ENCODE measurements at places on chromosomes 1 and 21.

DNA sequence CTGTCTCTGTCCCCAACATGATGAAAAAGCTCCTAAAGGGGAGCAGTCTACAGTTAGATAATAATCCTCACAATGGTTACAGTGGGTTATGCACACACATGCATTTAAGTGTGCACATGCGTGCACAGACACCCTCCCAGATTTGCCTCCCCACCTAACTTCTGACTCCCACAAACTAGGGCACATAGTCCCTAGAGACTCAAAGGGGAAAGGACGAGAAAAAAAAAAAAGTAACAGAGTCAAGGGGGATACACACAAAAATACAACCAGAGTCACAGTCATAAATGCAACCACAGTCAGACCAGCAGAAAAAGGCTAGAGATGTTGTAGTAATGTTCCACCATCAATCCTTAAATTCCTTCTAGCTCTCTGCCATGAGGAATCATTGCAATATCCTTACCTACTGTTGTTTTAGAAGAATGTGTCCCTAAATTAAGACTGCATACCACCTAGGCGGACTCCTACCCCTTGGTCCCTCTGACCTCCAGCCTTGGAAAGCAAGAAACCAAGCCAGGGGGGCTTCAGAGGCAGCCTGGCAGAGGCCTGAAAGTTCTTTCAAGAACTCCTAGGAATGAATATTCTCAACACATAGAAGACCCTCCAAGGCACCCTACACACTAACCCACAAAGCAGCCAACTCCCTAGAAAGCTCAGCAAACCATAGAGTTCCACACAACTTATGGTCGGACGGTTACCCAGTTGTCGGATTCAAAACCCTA is 1.3 kb downstream of the CRTC2 start:
- DNase-seq = no peak

DNA sequence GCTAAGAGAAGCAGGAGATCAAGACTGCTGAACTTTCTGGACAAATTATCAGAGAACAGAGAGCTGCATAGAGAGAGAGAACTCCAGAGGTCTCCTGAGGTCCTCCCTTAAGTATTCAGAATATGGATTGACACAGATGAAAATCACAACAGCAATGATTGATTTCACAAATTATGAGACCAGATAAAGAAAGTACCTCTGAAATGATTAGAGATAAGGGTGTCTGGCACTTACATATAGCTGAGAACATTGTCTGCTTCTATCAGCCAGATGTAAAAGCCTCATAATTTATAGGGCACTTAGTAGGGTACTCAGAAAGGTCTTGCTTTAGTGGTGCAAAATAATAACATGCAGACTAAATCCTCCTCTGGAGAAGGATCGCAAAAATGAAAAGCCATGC is 1301.8 kb downstream of the BRINP3 start:
- DNase-seq = no peak

DNA sequence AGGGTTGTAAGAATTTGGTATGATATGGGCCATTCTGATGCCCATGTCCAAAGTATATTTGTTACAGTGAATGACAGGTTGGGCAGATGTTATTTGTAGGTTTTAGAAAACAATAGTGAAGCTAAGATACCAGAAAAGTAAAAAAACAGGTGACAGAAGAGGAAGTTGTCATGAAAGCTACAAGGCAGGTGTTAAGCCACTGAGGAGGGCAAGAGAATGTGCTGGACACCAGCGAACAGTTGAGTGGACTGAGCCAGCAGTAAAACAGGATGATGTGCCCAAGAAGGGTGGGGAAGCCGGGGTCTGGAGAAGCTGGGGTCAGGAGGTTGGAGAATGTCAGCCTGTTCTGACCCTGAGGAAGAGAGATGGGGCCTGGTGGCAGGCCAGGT is 83.3 kb downstream of the DTL start:
- no peak for DNase-seq

DNA sequence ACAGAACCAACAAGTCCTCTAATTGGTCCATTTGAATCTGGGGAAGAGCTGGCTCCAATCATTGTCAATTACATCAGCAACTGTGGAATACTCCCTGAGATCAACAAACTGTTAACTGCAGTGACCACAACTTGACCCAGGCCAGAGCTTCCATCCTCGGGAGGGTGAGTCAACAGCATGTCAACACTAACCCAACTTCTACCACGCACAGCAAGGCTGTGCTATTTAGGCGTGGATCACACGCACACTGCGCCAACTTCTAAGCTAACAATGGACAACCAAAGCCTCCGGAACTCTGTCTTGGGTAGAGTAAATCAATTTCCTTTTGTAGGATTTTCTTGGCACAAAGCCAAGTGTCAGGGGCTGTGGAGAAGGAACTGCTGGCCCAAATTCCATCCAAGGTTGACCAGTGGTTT is 30.4 kb downstream of the APP start:
- no peak for DNase-seq

DNA sequence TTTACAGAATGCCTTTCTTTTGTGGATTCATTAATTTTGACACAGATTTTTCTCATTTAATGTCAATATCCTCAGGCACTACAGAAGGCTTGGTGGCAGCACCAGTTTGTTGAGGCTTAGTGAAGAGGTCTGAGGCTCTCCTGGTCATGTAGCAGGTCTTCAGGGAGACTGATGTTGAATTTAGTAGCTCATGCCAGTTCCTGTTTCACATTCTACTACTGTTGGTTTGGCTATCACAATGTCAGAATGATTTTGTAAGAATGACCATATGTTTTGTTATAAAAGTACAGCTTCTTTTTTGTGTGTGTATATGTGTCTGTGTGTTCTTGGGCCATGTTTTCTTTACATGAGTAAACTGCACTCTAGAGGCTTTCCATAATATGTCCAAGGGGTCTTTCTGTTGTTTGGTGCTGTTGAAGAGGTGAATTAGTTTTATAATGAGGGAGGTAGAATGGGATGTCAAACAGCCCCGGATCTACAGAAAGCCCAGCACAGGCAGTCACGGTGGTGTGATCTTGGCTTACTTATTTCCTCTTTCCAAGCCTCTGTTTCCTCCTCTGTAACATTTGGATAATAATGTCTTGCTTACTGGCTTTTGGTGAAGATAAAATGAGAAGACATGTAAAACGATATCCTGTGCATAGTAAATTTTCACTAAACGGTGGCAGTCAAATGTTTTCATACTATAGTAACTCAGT is 32.0 kb downstream of the C1orf21 start:
- DNase-seq = no peak

DNA sequence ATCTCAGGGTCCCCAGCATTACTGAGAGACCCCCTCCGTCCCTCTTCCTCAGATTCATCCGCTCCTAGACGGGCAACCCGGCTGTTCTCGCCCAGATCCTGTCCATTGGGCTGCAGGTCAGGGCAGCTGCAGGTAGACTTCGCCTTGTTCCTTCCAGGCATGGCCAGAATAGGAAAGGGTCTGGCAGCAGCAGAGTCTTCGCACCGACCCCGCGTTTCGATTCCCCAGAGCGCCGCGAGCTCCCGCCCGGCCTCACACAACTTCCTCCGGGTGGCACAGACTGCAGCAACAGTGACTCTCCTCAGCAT is 265 bp downstream of the NRDC start:
- no peak for DNase-seq

- no peak for DNase-seq
Measured at GRCh38 chr21:14353231-14353630, 29.7 kb downstream of the HSPA13 start.

DNA sequence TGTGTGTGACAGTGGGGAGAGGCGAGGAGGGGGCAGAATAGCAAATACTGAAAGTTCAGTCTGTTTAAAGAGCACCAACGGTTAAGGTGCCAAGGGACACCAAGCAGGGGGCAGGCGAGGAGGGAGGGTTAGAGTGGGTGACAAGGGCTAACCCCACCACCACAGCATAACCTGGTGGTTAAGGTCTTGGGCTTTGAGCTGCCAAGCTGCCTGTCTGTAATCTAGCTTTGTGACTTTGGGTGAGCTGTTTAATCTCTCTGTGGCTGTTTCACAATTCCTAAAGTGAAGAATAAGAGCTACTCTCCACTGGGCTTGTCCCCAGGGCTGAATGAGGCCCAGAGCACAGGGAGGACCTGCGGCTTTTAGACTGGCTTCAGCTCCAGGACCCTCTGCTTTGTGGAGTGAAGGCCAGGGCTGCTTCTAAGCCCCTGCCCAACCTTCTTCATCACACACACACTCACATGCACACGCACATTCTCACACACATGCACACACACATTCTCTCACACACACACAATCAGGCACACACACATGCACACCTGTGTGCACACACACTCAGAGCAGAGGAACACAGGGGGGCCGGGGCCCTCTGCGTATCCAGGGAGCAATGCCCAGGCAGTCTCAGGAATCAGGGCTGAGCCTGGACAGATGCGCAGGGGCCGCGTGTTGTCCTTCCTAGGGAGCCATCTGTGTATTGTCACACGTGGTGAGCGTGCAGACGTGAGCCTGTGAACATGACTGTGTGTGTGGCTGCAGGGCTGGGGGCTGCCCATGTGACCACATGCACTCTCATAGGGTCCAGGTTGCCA is 101.6 kb upstream of the TARDBP start:
- no peak for DNase-seq

DNA sequence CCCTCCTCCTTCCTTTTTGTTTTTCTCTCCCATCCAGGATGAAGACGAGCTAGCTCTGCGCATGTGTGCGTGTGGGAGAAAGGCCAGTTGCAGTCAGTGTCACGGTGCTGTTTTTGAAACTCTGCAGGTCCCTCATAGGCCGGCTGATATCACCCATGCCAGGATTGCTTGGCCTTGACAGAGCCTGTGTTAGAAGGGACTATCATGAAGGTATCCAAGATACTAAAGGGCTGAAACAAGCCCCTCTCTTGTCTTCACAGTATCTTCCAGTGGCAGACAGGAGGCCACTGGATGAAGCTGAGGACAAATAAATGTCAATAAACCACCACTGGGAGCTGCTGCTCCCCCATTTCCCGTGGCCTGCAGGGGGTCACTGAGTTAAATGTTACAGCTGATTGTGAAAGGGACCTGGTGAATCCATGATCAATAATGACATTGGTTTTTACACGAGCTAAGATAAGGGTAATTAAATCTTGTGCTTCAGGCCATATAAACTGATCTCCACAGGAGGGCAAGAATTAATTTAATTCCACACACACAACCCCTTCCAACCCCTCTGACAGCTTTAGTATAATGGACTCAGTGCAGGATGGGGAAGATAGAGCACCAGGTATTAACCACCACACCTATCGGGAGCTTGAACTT is 64.6 kb upstream of the TARBP1 start:
- no peak for DNase-seq

GRCh38 chr1:62209931-62210595 is 15.4 kb downstream of the L1TD1 start:
- DNase-seq = no peak

DNA sequence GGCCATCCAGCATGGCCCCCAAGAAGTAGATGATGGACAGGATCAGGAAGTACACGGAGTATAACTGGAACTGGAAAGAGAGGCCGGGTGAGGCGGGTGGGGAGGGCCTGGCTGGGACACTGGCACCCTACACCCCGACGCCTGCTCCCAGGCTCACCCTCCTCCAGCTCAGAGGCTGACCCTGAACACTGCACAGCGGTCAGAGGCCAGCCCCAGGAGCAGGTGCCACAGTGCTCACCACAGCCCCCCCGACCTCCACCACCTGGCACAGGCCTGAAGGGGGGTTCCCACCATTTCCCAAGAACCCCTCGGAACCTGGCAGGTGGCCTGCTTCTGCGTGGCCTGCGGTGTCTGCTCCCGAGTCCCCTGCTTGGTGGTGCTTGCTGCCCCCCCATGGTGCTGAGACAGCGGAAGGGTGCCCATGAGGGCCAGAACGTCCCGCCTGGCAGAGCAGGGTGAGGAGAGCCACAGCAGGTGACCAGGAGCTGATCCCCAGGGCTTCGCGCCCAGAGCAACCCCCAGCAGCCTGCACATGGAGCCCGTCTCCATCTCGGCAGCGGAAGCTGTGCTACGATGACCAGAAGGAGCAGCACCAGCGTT is 26.1 kb downstream of the SLC19A1 start:
- DNase-seq = no peak

GRCh38 chr1:39380036-39380435 is 111.4 kb upstream of the BMP8A start:
- DNase-seq = no peak

DNA sequence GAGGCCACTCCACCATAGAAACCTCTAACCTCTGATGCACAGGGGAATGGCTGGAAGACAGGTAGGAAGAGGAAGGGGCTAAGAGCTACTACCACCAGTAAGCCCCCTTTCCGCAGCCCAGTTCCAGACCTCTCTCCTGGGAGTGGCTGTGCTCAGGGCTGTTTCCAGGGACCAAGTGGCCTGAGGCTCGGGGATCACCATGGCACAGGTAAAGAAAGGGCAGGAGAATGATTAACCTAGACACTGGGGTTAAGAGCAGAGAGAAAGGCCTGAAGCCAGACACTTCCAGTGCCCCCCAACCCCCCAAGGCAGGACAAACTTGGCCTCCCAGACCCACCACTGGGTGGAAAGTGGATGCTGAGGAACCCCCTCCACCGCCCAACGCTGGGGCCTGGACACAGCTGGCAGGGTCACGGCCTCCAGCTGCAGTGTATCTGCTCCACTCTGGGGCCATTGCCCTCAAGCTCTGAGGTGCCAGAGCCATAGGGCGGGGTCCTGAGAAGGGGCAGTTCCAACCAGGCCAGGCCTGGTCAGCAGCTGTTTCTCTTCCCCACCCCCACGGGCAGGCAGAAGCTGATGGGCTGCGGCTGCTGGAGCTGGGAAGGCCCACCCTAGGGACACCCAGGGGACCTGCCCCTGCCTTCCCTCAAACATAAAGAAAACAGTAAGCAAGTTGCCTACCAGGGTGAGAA is 2.6 kb downstream of the TAGLN2 start:
- DNase-seq = no peak

GRCh38 chr1:44151332-44151731 is 9.9 kb upstream of the KLF18 start:
- no peak for DNase-seq

- DNase-seq = no peak
Measured at GRCh38 chr1:9345922-9346321, 53.2 kb downstream of the SPSB1 start.

- peak; percentile 32 for DNase-seq
Measured at GRCh38 chr21:17903029-17903806, 84.1 kb upstream of the C21orf91 start.

DNA sequence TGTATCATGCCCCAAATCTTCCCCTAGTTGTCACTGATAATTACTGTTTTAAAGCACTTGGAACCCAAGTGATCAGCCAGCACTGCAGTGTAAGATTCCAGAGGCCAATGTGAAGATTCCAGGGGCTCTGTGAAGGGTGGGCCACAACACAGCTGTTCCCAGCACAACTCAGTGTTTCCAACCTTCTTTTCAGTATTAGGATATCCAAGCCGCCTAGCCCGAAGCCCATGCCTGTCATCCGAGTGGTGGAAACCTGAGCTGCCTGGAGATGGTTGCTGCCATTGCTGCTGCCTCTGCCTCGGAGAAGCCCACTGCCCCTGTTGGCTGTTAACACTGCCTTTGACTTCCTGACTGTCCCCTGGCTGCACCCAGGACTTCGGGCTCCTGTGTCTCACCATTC is 30.4 kb upstream of the SNX27 start:
- no peak for DNase-seq

- no peak for DNase-seq
Measured at GRCh38 chr1:186715887-186716809, 35.9 kb upstream of the PTGS2 start.

- no peak for DNase-seq
Measured at GRCh38 chr1:231584117-231584516, 42.5 kb upstream of the DISC1 start.

- DNase-seq = no peak
Measured at GRCh38 chr1:8460784-8461183, 142.9 kb downstream of the SLC45A1 start.

Measured in NCI-H2171 (cell line).